Activated CD4-positive, CD25-positive, alpha-beta regulatory T cell (primary cell): ENCODE measurements at places on chromosomes 4 and X.

GRCh38 chr4:169611157-169611556, 1.2 kb downstream of the NEK1 start:
- no peak for DNase-seq

- peak; percentile 0 for DNase-seq
Observed at GRCh38 chr4:70996018-70996360, 2.5 kb downstream of the DCK start.

DNA sequence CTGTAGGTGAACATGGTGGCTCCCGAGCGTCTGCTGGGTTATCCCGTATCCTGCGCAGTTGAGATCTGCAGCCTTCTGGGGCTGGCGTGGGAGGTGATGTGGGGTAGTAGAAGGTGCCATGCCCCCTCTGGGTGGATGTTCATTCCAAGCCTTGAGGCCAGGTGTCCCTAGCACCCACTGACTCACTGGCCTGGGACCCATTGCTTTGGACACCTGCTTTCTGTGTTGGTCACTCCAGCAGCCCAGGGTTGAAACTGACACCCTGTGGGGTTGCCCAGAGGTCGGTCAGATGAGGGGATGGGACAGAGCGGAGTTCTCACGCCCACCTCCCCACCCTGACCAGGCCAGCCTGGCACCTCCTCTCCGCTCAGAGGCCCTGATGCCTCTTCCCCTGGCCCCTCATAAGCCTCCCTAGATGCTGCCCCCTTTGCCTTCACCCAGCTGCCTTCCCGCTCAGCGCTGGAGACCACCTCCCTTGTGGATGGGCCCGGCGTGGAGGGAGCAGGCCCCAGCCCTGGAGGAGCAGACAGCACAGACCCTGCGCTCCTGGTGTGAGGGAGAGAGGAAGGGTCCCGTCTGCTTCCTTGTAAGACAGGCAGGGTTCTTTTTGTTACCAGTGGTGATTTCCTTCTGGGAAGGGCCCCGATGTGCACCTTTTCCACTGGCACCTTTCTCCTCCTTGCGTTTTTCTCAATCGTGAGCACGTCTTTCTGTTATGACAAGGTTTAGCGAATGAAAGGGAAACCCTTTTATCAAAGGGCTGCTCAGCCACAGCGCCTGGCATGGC, 2.0 kb downstream of the DOK7 start:
- DNase-seq: no peak

GRCh38 chr4:173461170-173461569, 62.3 kb upstream of the SCRG1 start:
- DNase-seq: no peak

DNA sequence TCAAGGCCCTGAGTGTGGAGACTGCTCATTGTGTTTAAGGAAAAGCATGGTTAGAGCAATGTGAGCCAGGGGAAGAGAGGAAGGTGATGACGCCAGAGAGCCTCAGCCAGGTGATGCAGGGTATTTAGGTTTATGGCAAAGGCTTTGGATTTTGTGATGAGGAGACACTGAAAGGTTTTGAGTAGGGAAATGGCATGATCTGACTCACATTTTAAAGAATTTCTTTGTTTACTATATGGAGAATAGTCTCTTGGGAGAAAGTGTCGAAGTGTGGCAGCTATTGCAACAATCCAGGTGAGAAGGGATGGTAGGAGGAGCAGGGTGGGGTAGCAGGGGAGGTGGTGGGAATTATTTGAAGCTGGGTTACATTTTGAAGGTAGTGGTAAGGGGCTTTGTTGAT, 293.4 kb upstream of the IGFBP7 start:
- DNase-seq: no peak

DNA sequence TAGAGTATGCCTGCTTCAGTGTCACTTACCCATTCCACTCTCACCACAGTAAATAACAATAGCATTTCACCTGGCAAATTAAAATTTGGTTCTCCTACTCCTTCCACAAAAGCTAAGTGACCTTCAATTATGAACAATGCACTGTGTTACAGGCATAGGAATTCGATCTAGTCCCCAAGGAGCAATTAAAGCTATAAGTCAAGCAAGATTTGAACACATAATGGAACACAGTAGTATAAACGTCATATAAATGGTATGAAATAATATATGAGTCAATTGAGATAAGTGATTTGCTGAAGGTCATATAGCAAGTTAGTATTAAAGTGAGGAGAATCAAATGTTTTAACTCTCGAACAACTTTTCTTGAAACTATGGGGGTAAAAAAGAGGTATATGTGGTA, 65.8 kb downstream of the ARAP2 start:
- no peak for DNase-seq

- no peak for DNase-seq
Observed at GRCh38 chr4:60579335-60579734, 620.8 kb upstream of the ADGRL3 start.

GRCh38 chr4:121053601-121054143, 18.7 kb downstream of the NDNF start:
- no peak for DNase-seq

DNA sequence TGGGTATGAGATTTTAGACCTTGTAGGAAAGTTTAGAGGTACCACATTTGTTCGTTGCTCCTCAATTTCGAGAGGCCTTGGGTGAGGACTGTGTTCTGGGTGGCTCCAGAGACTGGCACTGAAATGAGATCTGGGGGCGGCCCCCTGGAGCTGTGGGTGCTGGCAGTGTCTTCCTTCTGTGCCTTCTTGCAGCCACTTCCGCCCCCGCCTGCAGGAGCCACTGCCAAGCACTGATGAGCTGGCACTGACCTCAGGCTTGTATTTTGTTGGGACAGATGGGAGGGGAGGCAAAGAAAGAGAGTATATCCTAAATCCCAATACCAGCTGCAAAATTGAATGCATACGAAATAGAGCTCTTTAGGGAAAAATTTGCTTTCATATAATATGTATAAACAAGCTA, 64.5 kb upstream of the CLDN34 start:
- DNase-seq: no peak

DNA sequence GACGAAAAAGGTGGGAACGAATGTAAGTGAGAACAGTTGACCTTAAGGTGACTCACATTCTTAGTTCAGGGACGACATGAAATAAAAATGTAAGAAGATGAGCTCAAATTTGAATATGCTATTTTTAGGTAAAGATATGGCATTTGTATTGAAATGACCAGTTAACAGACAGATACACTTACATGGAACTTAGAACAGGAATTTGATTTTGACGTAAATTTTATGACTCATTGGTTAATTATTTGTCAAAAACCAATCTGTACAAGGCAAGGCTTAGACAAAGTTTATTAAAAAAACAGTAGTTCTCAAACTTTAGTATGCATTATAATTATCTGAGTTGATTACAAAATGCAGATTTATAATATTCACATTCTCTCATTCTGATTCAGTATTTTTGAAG, 469.4 kb downstream of the CFAP47 start:
- no peak for DNase-seq

DNA sequence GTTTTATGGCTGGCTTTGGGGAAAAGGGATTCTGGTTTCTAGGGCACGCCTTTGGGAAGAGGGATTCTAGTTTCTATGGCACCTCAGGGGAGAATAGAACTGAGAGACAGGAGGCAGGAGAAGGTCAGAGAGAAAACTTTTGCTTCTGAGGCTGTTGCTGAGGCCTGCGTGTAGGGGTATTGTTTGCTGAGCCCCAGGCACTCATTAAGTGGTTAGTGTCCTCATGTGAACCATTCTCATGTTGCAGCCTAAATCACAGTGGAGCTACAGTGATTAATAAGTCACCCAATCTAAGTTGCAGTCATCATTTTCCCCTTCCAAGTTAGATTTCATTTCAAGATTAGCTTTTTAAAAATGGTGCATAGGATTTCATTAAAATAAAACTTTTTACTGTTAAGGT, 29.0 kb downstream of the VCX3A start:
- no peak for DNase-seq

GRCh38 chr4:55753856-55754255, 65.7 kb upstream of the EXOC1L start:
- DNase-seq: no peak

DNA sequence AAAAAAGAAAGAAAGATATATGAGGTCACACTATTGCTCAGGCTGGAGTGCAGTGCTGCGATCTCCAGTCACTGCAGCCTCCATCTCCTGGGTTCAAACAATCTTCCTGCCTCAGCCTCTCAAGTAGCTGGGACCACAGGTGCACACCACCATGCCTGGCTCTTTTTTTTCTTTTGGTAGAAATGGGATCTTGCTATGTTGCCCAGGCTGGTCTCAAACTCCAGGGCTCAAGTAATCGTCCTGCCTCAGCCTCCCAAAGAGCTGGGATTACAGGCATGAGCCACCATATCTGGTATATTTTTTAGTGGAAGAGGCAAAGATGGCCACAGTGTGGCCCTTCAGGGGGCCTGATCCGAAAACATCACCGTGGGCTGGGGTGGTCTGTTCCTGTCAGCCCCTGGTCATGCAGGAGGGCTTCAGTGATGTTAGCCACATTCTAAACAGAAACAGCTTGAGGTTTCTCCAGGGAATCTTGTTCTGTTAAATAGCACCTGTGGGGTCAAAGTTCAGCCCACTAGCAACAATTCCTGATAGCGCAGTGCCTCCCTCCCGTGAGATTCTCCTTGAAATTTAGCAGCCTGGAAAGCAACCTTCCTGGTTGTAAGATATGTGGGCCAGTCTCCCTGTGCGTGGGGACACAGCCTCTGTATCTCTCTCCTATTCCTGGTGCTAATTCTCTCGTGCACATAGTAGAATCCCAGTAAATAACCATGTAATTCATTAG, 7.3 kb upstream of the DHRSX start:
- DNase-seq: no peak

DNA sequence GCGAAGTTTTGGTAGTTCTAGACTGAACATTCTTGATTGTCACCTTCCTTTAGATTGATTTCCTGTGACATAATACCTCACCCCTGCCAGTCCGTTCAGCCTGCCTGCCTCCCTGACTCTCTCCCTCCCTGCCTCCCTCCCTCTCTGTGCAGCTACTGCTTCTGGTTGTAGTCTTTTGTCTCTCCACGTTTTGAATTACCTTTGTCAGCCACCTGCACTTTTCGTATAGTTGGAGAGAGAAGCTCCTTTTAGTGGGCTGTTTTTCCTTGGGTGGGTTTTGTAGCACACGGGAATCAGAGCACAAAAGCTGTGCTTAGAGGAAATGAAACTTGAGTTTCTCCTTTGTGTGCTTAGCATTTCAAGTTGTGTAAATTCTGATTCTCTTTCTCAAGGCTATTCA, 32.6 kb upstream of the MSMO1 start:
- no peak for DNase-seq

DNA sequence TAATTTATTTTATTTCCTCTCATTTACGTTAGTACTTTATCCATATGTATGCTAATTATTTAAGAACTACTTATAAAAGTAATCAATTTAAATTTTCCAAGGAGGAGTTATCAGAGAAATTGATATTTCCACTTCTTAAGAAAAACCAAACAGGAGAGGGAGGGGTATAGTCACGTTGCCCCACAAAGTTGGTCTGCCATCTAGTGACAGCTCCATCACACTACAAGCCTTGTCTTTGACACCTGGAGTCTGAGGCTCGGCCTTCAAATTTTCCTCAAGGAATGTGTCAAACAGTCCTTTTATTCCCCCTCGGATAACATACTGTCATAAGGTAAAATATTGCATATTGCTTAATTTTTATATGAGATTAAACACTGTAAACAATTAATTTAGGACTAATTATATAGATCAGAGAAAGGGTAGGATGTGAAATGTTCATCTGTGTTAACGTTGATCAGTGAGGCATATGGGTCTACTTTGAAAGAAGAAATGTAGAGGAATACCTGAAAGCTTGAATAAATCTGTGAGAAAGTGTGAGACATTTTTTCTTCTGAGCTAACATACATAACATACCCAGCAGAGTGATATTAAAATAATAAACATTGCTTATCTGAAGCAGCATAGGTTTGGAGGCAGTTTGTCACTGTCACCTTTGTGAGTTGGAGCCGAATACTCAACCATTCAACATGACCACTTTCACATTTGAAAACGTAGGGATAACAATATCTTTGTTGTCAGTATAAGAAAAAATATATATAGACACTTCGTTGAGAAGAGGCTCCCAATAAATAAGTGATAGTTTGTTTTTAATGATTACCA, 114.4 kb downstream of the GLRA3 start:
- no peak for DNase-seq

- DNase-seq: no peak
Observed at GRCh38 chr4:4506961-4507360, 34.9 kb downstream of the STX18 start.

GRCh38 chrX:45719751-45720501, 519.2 kb upstream of the DIPK2B start:
- no peak for DNase-seq

DNA sequence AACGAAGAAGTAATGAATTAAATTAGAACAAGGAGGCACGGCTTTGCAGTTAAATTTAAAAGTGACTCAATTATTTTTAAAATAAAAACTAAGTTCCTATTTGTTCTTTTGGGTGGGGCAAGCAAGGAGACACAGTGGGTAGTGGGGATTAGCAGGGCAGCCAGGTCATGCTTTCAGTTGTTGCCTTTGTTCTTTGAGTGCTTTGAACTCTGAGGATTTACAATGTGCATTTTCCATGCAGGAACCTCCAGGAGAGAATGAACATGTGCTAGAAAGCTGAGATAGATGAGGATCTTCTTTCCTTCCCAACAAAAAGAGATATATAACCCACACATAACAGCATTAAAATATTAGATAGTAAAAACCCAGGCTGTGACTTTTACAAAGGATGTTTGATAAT, 420.4 kb upstream of the CTSO start:
- no peak for DNase-seq

GRCh38 chr4:83112678-83113428, 1.7 kb downstream of the PLAC8 start:
- DNase-seq: no peak

GRCh38 chr4:2332976-2333319, 71.0 kb upstream of the MXD4 start:
- DNase-seq: no peak

GRCh38 chrX:119605464-119606279, 552 bp downstream of the NKRF start:
- peak; percentile 18 for DNase-seq

GRCh38 chr4:157010630-157011029, 39.0 kb upstream of the PDGFC start:
- no peak for DNase-seq

DNA sequence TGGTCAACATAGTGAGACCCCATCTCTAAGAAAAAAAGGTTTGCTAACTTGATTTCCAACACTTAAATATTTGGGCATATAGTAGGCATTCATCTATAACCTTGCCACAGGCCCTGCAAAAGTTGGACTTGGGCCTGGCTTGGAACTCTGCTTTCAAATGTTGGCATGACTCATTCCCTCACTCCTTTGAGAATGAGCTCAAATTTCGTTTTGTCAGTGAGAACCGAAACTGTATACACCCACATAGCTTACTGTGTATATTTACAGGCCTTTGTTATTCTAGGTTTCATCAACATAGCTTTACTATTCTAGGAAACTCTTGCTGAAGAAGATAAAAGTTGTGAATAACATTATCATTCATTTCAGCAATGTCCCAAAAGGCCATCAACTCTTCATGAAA, 88.7 kb upstream of the ELOVL6 start:
- no peak for DNase-seq

DNA sequence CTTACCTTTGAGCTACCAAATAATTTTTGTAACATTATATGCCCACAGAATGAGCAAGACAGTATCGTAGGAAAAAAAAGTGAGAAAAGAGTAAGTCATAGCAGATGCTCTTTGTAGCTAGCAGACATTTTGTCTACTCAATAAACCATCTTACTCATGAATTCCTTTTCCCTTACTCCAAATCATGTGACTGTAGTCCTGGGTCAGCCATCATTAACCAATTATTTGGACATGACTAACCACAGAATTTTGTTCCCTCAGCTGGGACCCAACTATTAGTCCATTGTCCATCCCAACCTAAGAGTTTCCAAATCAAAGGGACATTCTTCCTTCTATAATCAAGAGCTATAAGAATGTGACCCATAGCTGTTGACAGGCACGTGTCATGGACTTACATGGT, 11.4 kb downstream of the UBE2D3 start:
- no peak for DNase-seq
